Glomerular endothelial cell (primary cell): ENCODE measurements at places on chromosomes 7 and 10.

DNA sequence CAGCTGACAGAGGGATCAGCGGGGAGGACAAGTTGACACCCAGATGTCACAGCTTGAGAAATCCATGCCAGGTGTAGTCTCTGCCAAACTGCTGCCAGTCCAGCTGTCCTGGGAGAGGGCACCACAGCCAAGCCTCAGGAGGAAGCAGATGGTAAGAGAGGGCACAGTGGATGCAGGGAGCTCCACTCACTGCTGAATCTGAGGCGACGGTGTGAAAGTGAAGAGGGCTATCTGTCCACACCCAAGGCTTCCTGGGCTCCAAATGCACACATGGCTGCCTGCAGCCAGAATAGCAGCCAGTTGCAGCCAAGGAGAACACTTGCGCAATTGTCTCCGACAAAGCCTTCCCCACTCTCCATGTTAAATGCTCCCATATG lies 502.4 kb downstream of the GRID1 start:
- no peak for DNase-seq

- DNase-seq = no peak
Measured at GRCh38 chr7:143510854-143511592, 33.4 kb downstream of the TAS2R41 start.

GRCh38 chr7:43785420-43785819 lies 26.9 kb downstream of the BLVRA start:
- no peak for DNase-seq

DNA sequence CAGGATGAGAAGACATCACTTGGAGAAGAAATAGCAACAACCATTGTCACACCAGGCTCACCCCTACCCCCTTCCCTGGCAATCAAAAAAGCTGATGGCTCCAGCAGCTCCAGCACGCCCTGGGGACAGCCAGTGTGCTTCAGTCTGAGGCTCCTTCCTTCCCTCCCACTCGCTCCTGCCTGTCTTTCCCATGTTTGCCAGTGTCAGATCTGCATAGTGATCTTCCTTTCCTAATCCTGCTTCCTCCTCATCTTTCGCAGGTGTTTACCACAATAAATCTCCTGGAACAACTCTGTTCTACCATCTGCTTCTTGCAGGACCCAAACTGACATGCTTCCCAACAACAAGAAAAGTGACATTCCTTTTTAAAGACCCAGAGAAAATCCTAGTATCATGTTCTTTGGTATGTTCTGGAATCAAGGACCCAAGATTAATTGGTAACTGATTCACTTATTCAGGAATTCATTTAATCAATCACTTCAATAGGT lies 57.1 kb downstream of the STEAP1B start:
- DNase-seq = no peak

DNA sequence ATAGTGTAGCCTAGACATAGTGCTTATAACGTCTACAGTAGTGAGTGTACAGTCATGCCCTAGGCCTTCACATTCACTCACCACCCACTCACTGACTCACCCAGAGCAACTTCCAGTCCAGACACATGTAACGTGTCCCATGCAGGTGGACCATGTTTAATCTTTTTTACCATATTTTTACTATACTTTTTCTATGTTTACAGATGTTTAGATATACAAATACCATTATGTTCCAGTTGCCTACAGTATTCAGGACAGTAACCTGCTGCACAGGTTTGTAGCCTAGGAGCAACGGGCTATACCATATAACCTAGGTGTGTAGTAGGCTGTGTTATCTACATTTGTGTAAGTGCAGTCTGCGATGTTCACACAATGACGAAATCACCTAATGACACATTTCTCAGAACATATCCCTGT lies 11.0 kb downstream of the MPP7 start:
- DNase-seq = no peak

GRCh38 chr7:16479161-16479560 lies 13.6 kb upstream of the SOSTDC1 start:
- DNase-seq = no peak

DNA sequence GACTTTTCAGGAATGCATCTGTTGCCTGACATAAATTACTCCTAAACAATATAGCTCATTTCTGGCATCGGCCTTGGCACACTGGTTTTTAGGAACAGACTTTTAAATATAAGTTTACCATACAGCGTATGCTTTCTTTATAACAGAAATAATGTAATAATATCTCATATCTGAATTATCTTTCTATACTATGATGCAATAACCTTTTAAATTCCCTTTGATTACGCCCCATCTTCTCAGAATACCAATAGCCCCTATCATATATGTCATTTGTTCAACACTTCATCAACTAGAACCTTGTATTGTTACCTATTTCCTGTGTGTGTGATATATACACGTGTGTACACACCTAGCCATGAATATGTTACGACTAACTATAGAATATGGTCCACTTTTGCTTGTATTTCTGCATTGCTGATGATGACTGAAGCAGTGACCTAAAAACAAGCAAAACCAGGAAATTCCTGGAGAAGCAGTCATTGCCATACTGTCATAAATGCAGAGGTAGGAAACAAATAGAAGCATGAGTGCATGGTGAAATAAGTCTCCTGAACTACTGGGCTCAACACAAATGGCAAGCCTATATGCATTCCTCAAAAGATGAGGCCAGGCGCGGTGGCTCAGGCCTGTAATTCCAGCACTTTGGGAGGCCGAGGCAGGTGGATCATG lies 618.4 kb upstream of the NRP1 start:
- no peak for DNase-seq

- DNase-seq = no peak
Measured at GRCh38 chr7:128912281-128912680, 1.8 kb upstream of the KCP start.

DNA sequence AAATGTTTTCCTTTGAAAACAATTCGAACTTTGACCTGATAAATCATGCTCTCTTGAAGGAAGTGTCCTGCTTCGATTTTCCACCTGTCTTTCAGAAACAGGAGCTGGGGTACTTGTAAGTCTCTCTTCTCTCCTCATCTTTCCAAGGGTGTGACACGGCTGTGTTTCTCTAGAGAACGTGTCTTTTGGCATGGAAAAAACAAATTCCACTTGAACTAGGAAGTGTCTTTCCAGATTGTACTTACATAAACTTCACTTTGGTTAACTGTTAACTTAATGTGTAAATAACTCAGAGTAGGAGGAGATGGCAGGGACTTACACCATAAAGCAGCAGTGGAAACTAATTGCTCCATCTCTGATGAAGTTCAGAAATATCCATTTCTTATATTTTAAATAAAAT lies 4.2 kb upstream of the CALCR start:
- DNase-seq = no peak

GRCh38 chr10:11237571-11237970 lies 219.9 kb downstream of the CELF2 start:
- DNase-seq = no peak

- no peak for DNase-seq
Measured at GRCh38 chr10:23359692-23360380, 15.2 kb upstream of the C10orf67 start.

DNA sequence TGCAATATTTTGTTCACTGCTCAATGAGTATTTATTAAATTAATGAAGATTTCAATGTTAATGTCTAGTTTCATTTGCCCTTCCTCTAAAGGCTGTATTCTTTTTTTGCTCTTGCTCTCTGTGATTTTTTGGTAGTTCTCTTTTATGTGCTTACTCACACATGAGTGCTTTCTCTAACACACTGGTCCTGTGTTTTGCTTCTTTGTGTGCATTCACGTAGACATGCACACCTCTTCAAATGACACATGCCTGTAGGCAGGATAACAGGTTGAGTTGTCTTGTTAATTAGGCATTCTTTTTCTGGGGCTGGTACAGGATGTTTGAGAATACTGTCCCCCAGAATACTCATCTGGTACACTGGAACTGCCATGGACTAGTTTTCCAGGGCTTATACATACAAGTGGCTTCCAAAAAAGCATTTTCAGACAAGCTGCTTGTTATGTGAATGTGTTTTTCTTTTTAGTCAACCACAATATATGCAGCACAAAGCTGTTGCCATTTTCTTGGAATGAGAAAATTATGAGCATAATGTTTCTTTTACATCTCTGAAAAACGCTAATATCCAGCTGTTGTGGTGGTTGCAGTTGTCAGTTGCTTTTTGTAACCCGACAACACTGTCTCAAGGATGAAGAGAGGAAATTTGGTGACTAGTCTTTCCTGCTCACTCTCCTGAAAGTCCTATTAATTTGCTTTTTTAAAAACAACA lies 416.4 kb downstream of the AUTS2 start:
- no peak for DNase-seq

DNA sequence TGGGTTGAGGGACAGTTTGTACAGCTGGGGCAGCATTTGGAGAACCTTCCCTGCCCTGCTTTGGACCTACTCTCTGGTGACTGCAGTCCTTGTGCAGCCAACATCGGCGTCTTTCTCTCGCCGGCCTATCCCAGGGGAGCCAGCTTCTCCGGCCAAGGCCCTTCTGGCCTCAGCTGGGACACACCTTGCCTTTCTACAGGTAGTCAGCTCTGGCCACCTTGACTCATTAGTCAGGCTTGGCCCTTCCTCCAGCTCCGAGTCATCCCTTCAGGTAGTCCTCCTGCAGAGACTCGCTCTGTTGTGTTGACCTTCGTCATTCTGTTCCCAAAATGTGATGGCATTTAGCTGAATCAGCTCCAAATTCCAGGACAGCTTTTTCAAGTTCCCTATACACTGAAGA lies 145.0 kb upstream of the CHST15 start:
- no peak for DNase-seq

- DNase-seq = no peak
Measured at GRCh38 chr10:43928425-43928968, 279.8 kb upstream of the ZNF32 start.

GRCh38 chr10:51696251-51696650 lies 3.1 kb downstream of the CSTF2T start:
- no peak for DNase-seq

GRCh38 chr7:157013101-157013500 lies 2.6 kb upstream of the MNX1 start:
- no peak for DNase-seq

- DNase-seq = peak; percentile 33
Measured at GRCh38 chr10:43362191-43362839, 9.1 kb upstream of the FXYD4 start.

DNA sequence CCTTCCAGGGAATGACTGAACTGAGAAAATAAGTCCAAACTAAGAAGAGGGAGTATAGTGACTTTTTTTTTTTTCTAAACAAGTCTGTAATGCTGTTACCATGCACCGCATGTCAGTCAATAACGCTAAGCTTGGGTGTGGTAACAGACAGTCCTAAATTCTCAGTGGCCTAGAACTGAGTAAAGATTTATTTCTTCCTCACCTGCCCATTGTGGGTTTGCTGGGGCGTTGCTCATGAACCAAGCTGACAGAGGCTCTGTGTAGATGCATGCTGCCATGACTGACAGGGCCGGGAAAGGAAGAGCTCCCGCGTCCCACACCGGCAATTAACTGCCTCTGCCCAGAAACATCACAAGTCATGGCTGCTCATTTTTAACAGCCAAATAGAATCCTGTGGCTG lies 25.5 kb upstream of the PRKG1 start:
- no peak for DNase-seq

GRCh38 chr10:132551808-132552130 lies 14.2 kb downstream of the INPP5A start:
- DNase-seq = no peak

DNA sequence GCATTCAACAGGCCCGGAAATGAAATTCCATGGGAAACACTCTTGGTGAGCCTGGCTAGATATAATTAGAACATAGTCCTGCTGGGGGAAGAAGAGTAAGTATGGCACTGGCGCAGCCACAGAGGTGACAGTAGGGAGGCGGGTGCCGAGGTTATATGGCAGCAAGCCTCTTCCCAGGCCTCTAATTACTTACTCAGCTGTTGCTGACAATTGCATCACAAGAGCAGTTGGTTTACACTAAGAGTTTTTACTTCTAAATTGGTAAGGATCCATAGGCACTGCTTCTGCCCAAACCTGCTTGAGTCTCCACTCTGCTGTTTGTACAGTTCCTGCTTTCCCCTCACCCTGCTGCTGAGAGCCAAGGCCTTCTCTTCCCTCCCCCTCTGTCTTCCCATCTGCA lies 93.3 kb upstream of the DUSP5 start:
- DNase-seq = no peak

DNA sequence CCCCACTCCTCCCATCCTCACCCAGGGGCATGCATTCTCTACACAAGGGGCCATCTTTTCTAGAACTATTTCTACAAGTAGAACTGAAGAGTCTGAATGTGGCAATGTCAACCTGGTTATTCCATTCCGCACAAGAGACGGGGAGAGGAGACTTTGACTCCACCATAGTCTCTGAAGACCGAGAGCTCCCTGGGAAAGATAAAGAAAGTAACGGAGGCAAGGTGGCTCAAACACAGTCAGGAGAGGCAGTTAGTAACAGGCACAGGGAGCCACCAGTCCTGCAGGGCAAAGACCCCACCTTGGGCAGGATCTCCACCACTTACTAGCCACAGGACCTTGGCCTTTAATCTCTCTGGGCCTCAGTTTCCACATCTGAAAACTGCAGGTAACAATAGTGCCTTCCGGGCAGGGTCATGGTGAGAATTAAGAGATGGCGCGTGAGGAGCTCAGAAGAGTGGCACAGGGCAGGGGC lies 100.3 kb downstream of the TNS3 start:
- DNase-seq = no peak

GRCh38 chr7:127893547-127893946 lies 137.7 kb downstream of the LRRC4 start:
- no peak for DNase-seq

DNA sequence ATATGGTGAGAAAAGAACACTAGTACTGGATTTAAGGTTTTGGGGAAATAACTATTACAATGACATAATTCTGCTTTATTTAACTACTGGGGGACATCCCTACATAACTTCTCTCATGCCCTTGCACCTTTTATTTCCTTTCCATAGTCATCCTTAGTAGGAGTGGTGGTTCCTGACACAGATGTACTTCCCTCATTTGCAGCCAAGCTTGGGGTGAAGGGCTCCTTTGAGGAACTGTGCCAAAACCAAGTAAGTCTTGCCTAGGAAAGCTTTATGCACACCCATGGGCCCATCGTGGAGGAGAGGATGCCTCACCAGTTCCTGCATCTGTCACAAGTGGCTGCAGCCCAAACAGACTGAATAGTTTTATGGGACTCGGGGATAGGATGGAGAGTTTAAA lies 20.6 kb downstream of the ZDHHC6 start:
- DNase-seq = no peak

GRCh38 chr10:132518572-132519381 lies 18.8 kb upstream of the INPP5A start:
- DNase-seq = no peak

- DNase-seq = no peak
Measured at GRCh38 chr10:12097791-12098190, 29.0 kb downstream of the DHTKD1 start.

DNA sequence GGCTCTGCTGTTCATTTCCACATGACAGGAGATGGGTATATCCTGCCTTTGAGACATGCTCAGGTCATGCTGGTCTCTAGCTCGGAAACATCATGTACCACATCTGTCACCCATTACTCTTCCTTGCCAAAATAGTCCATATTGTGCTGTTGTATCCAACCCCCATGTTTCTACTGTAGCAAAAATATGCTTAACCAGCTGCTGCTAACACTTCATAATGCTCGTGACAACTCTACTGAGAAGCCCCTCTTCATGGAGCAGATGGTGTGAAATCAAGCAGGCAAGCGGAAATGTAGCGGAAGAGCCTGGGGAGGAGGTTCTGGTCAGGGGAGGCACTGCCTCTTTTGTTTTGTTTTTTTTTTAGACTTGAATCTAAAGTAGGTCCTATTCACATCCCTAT lies 82.9 kb downstream of the NPY start:
- no peak for DNase-seq
